ENCODE measurements at places on chromosomes 12 and 14.
A peak's percentile ranks its signal among the peaks of the same experiment; 100 is the strongest.

- peak; percentile 71 for DNase-seq
Measured at GRCh38 chr14:59465316-59466135, at the start of gene GPR135. GPR135 (minus strand) TSS chr14:59465380; CDS start chr14:59465226, 154 bp downstream.

DNA sequence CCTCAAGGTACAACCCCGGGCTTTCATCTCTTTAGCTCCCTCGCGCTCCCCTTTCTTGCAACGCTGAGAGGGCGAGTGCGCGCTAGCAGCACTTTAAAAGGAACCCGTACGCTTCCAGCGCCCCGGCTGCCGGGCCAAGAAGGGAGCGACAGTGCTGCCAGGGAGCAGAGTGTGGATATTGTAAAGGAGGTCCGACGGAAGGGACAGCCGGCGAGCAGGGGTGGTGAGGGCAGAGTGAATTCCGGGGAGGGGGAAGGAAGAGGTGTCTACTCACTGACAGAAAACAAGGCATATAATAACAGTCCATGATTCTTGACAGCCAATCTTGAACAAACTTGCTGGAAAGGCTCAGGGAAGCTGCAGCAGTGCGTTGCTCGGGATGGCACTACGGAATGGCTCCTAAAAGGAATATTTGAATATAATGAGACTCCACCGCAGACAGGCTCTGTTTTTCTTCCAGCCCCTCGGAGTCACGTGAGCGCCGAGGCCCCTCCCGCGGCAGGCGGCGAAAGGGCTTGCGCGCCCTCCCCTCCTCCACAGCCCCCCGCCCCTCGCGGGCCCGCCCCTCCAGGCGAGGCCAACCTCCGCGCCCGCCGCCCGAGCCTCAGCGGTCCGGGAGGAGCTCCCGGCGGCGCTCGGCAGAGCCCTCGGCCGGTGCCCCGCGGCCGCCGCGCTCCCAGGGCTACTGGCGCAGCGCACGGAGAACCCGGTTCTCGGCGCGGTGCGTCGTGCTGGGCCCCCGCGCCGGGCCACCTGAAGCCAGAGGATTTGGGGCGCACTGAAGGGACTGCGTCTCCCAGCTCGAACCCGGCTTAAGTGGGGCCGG lies 3.4 kb downstream of the BMP4 start:
- peak; percentile 88 for DNase-seq

- DNase-seq = peak; percentile 92
Measured at GRCh38 chr12:110270125-110270962, 10.7 kb upstream of the ATP2A2 start.

GRCh38 chr14:60684203-60684602 lies 34.9 kb upstream of the SIX1 start:
- no peak for DNase-seq

DNA sequence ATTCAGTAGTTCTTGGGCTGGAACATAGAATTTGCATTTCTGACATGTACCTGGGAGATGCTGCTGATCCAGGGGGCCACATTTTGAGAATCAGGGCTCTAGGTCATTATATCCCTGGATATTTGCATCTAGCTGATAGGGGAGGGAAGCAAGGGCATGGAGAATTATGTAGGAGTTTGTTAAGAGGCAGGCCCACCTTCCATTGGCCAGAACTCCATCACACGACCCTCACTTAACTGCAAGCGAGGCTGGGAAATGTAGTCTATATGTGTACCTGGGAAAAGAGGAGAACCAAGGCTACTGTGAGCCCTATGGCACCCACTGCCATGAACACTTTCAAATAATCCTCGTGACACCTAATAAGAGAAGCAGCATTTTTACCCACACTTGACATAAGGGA lies 657.6 kb downstream of the MED13L start:
- DNase-seq = no peak

DNA sequence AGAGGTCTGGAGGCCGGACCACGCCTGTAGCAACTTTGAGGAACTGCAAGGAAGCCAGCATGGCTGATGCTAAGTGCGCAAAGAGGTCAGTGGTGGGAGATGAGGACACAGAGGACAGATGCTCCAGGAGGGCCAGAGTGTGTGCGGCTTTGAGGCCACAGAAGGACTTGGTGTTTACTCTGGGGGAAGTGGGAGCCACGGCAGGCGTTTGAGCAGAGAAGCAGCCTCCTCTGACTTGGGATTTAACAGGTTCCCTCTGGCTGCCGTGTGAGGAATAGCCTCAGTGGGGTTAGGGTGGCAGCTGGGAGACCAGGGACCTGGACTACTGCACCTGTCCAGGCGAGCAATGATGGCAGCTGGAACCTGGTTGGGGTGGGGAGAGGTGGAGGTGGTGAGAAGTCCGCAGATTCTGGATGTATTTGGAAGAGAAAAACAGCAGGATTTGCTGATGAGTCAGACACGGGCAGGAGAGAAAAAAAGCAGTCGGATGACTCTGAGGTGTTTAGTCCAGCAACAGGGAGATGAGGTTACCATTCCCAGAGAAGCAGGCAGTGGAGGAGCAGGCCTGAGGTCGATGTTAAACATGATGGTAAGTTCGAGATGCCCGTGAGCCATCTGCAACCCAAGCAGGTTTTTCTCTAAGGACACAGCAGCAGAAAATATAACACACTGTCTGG lies 143.5 kb downstream of the SCARB1 start:
- peak; percentile 76 for DNase-seq

GRCh38 chr14:59301354-59301753 lies 112.9 kb downstream of the DAAM1 start:
- no peak for DNase-seq

DNA sequence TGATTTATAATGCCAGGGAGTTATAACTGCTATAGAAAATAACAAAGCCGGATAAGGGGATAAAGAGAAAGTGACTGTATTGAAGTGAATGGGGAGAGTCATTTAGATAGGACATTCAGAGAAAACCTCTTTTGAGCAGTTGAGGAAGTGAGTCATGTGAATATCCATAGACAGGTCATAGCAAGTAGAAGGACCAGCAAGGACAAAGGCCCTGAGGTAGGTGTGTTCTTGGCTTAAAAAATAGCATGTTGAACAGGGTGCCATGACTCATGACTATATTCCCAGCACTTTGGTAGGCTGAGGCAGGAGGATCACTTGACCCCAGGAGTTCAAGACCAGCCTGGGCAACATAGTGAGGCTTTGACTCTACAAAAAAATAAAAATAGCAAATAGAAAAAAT lies 51.5 kb upstream of the RAP1B start:
- DNase-seq = peak; percentile 54

- DNase-seq = no peak
Measured at GRCh38 chr14:37848985-37849621, 253.7 kb downstream of the TTC6 start.

DNA sequence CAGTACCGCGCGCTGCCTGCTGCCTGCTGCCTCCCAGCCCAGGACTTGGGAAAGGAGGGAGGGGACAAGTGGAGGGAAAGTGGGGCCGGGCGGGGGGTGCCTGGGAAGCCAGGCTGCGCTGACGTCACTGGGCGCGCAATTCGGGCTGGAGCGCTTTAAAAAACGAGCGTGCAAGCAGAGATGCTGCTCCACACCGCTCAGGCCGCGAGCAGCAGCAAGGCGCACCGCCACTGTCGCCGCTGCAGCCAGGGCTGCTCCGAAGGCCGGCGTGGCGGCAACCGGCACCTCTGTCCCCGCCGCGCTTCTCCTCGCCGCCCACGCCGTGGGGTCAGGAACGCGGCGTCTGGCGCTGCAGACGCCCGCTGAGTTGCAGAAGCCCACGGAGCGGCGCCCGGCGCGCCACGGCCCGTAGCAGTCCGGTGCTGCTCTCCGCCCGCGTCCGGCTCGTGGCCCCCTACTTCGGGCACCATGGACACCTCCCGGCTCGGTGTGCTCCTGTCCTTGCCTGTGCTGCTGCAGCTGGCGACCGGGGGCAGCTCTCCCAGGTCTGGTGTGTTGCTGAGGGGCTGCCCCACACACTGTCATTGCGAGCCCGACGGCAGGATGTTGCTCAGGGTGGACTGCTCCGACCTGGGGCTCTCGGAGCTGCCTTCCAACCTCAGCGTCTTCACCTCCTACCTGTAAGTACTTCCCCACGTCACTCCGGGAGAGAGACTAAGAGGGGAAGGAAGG lies at the start of gene LGR5:
TSS of gene LGR5 (plus strand) at position 186 of the 732 bp plus-strand sequence. CDS start at position 469, 283 bp downstream.
- DNase-seq = peak; percentile 15

GRCh38 chr12:92900941-92901340 lies 28.2 kb downstream of the EEA1 start:
- DNase-seq = no peak

- DNase-seq = no peak
Measured at GRCh38 chr12:66244446-66244845, 55.4 kb downstream of the IRAK3 start.

DNA sequence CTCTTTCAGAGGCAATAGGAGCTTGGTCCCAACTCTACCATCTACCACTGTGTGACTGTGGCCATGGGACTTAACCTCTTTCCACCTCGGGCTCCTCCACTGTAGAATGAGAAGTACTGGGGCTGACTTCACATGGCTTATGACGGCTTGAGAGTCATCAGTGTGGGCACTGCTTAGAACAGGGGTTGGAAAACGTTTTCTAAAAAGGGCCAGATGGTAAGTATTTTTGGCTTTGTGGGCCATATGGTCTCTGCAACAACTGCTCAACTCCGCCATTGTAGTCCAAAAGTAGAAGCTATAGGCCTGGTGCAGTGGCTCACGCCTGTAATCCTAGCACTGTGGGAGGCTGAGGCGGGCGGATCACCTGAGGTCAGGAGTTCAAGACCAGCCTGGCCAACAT lies 69.2 kb upstream of the LTA4H start:
- DNase-seq = no peak

DNA sequence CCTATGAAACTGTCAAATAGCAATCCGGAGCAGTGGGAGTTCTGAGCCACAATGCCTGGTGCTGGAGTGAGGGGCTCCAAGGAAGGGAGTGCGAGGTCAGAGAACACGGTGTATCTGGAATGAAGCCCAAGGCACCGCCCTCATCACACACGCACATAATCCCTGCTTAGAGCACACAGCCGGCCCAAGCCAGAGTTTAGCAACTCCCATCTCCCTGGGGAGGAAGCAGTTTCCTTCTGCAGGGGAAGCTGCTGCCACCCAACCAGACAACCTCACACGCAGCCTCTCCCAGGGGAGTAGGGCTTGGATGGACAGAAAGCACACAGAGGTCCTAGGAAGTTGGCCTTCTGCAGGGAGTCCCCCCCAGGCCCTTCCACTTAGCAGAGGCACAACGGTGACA lies 31.3 kb downstream of the ACTN1 start:
- no peak for DNase-seq

DNA sequence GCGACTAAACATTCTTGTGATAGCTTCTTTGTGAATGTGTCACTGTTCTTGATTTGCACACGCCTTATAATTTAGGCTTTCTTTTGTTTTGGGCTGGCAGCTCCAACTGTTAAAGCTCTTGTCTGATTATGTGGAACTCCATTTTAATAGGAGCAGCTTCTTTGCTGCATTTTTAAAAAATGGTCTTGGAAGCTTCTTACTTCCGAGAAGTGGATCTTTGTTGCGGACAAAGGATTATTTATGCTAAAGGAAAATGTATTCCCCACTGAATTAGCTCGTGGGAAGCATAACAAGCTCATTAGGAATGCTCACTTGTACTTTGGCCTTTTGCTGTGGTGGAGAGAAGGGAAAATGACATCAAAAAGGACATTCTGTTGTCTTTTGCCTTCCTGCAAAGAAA lies 20.0 kb downstream of the GAS2L3 start:
- no peak for DNase-seq

DNA sequence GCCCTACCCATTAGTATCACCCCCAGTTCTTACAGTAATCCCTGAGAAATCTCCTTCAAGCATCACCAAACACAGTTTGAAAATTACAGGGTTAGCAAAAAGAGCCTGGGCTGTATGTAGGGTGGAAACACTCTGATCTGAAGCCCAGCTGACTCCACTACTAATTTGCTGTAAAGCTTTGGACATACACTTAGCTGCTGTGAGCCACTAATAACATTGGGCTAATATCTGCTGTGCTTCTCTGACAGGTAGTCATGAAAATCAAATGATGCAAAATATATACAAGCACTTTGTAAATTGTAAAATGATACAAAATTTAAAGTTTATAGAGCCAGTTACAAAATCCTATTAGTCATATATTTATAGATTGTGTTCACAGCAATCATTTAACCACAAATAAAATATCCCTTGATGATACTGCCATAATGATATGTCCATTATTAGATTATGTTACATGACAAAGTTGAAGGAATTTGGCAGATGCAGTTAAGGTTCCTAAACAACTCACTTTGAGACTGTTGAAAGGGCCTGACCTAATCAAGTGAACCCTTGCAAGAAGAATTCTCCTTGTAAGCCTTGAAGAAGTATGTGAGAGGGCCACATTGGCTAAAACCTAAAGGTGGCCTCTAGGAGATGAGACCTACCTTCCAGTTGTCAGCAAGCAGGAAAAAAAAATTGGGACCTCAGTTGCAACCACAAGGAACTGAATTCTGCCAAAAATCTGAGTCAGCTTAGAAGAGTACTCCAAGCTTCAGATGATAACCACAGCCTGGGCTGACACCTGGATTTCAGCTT lies 19.0 kb downstream of the TWF1 start:
- peak; percentile 92 for DNase-seq

DNA sequence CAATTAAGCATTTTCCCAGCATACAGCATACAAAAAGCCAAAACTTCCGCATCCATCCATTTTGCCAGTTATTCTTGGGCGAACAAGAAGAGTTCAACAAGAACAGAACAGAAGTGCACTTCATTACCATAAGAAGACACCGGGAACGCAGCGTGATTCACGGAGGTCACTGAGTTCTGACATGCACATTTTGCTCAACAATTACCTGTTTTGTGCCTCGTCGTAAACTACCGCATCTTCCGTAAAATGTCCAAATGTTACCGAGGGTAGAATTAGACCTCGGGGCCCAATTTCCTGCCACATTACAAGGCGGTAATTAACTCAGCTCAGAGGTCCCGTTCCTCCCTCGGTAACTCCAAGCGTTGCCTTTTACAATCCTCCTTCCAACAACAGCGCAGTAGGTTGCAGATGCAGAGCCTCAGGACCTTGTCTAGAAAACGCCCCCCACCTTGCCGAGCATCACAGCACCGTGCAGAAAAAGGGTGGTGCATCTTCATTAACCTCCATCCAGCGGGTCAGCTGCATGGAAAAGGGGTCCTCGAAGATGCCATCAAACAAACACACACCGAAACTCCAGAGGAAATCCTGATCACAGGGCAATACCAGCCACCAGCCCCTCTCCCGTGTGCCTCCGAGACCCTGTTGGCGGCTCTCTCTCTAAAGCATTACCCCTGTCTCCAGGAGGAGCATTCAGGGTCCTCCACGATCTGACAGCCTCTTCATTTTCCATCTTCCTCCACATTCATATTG lies 125.2 kb downstream of the BCL11B start:
- no peak for DNase-seq

DNA sequence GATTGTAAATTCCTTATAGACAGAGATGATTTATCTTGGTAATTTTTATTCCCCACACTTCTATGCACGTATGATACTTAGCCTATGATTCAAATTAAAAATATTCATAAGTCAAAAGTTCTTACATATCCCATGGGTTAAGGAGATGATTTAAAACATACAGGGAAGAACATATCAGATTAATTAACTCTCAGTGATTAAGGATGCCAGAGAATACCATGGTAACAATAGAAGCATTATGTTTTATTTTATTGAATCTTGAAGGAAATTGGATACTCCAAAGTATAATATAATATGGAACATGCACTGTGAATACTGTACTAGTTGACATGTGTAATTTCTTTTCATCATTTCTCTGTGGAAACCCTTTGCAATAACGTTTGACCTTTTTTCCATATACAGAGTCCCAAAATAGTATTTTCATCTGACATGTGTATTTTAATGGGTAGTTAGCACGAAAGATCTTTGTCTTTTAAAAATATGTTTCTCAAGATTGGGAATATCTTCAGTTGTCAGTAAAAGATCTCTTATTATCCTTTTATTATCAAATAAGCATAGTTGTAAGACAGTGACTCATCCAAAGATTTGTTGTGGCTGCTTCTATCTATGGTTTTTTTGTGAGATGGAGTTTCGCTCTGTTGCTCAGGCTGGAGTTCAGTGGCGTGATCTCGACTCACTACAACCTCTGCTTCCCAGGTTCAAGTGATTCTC lies 166.7 kb downstream of the RAD51B start:
- DNase-seq = no peak
